NCI-H2029 (cell line): ENCODE measurements at places on chromosomes 2 and 18.

DNA sequence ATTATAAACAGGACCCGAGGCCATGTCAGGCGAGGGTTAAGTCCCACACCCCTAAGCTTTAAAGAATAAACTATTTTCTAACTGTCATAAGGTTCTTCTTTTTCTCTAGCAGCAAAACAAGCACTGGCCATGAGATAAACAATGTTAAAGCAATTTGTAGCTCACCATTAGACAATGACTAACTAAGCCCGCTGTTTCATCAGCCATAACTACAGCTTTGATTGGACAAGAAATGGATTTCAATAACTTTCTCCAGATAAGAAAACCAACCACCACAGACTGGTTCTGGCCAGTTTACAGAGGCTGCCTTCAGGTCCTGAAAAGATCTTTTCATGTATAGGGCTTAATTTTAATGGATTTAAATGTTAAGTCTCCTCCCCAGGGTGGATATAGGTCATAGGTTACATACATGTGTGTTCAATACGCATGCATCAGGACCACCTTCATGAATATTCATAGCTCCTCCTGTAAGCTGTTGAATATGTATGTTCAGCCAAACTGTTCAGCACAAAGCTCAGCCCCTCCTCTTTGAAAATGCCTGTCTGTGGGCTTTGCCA lies 108.7 kb upstream of the RAB6C start:
- DNase-seq = no peak

DNA sequence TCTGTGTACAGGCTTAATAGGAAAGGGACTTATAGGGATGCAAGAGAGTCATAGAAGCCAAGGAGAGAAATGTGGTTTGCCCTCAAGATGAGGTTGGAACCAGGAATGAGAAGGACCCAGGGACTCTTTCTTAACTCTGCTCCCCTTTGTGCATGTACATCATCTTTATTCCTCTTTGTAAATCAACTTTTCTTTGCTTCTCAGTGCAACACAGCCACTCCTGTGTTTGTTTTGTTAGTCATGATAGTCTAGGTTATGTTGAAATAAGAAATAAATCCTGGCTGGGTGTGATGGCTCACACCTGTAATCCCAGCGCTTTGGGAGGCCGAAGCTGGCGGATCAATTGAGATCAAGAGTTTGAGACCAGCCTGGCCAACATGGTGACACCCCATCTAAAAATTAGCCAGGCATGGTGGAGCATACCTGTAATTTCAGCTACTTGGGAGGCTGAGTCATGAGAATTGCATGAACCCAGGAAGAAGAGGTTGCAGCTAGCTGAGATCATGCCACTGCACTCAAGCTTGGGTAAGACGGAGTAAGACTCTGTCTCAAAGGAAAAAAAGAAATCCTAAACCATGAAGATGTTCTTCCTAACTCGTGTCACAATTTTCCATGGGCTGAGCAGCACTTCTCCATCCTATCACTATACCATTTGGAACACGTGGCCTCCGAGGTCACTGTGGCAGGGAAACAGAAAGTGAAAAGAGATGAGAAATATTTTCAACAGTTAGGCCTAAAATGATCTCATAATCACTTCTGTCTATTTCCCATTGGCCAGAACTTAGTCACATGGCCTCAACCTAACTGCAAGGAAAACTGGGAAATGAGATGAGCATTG lies 73.0 kb upstream of the TMEM17 start:
- no peak for DNase-seq

GRCh38 chr2:59301466-59302402 lies 1060.6 kb upstream of the FANCL start:
- peak; percentile 18 for DNase-seq

DNA sequence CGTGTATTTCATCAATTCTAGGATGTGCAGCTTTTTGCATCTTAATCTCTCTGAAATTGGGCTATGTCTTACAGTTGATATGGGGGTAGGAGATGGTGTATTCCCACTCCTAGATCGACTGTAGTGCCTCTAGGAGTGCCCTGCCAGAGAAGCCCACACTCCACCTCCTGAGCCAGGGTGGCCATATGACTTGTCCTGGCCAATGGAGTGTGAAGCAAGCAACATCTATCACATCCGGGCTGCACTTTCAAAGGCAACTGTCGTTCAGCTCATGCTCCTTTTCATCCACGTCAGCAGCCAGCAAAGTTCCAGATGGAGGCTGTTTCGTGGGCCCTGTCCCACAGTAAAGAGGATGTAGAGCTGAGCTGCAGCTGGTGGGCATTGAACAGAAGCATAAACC lies 149.4 kb upstream of the SLC1A4 start:
- no peak for DNase-seq

GRCh38 chr18:61954096-61954746 lies 61.4 kb upstream of the RNF152 start:
- no peak for DNase-seq

DNA sequence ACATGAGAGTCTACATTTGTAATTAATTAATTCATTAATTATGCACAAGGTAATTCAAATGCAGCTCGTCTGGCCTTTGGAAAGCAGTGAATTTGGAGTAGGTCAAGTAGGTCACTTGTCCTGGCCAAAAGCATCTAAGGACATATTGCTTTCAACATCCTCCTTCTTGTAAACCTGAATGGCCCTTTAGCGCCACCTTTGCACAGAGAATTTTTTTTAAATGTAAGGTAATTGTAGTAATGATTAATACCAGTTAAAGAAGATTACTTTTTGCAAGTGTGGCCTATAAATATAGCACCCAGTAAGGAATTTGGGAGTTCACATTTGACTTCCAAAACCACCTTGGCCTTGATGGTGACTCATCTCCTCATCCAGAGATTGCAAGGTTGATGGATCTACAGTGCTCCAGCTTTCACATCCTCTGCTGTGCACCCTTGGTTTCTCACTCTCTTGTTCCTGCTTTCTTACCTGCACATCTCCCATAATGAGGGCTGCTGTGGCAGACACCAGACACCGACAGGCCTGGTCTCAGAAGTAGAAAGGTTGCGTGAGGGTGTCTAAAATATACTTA lies 481.7 kb downstream of the TGIF1 start:
- no peak for DNase-seq

DNA sequence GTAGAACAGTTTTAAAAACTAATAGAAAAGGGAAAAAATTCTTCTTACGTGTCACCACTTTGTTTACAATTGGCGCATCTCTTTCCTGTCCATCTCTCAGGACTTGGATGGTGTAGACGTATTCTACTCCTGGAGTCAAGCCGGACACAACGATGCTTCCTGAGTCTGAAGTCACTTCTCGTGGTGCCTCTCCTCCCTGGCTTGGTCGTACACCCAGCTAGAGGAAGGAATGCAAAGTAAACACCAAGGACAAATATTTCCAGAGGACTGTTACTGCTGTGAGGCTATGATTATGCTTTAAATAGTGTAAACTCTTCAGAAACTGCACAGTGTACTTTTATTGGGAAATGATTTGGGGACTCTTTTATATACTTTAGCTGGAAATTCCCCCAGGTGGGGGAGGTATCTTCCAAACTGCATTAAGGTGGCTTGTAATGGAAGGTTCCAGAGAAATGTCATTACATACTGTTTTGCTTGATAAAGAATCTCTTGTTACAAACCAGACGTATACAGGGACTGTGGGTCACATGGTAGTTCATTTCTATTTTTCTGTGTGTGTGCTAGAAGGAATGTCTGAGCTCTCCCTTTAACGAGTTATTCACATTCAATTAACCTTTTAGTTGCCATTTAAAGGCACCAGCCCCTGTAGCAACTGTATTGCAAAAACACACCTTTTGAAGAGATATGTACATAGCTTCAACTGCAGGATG lies 38.1 kb downstream of the FN1 start:
- DNase-seq = no peak

DNA sequence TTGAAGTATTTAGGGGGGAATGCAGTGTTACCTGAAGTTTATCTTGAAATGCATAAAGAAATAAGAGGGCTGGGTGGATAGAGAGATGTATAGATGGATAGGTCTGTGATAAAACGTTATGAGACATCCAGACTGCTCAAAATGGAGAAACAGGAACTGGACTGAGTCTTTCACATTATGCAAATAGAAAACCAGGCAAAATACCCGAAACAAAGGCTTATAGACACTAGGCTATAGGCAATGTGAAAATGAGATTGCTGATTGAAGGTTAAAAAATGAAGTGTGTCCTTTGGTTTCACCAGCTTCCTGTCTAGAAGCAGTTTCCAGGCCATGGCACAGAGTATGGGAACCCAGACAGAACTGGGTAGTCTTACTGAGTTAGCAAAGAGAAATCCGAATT lies 24.9 kb upstream of the SLC3A1 start:
- no peak for DNase-seq

DNA sequence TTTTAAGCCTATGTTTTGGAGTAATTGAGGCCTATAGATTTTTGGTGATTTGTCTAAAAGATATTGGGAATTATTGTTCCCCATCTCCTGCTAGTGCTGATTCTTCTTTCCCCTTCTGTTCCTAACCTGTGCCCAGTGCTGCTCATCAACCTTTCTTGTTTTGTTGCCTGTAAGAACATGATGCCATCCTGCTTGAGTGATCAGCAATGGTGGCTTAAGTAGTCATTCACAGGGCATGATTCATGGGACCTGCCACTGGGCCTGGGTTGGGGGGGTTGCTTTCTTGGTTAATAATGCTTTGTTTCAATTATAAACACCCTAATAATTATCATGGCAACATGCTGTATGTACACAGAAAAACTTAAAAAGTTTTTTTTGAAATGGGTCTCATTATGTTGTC lies 562.9 kb upstream of the SETBP1 start:
- no peak for DNase-seq

GRCh38 chr2:2796207-2796606 lies 465.1 kb upstream of the MYT1L start:
- no peak for DNase-seq

DNA sequence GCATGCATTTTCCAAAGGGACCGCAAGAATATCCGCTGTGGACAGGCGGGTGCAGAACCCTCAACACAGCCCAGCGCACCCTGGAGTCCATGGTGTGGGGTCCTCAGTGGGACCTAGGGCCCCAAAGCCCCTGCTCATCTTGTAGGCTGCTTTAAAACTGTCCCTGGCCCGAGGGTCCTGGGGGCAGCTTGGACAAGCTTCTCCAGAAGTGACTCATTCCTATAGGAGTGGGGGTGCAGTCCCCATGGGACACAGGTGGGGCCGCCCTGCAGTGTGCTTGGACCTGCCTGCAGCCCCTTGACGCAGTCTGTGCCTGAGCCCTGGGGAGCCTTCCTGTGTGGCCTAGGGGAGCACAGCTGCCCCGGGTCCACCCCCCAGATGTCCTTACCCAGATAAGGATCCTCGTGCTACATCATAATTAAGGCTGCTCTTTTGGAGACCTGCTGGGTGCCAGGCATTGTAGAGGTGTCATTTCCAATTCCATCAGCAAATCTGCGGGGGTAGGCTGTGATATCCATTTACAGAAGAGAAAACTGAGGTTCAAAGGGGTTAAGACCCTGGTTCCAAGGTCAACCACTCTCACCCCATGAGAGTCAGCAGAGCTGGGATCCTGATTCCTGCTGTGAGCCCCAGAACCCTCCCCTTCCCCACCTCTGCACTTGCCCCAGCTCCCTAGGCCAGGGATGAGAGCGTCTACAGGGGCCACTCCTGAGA lies 1.7 kb upstream of the HS6ST1 start:
- DNase-seq = no peak

DNA sequence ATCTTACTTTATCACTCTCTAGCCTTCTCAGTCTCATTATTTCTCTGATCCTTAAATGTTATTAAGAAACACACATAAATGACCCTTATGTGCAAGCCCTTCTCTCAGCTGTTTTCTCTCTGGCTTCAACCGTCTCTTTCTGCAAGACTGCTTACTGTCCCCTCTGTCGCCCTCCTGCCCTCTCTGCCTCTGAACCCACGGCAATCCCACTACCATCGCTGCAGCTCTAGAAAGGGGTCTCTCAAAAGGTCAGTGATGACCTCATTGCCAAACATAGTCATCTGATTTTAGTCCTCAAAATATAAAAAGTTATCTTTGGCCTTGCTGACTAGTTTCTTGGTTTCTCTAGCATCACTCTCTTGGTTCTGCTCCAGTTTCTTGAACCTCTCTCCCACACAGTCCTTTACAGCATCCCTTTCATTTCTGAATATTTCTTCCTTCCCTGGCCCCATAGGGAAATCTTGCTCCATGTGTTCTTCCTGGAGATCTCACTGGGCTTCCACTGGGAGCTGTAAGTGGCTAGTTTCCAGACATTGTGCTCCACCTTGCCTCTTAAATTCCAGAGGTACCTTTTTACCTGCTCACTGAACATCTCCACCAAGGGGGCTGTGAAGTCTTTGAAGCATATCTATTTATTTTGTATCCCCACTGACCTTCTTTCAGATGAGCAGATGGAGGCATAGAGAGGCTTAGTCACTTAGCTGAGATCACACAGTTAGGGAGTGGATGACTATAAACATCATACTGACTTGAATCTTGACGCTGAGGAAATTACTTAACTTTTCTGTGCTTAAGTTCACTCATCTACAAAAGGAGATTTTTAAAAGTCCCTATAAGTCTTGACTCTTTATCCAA lies 96.2 kb downstream of the PDE1A start:
- DNase-seq = no peak

- no peak for DNase-seq
These were observed 59.7 kb upstream of the KCNJ3 start for GRCh38 chr2:154638783-154639182.

DNA sequence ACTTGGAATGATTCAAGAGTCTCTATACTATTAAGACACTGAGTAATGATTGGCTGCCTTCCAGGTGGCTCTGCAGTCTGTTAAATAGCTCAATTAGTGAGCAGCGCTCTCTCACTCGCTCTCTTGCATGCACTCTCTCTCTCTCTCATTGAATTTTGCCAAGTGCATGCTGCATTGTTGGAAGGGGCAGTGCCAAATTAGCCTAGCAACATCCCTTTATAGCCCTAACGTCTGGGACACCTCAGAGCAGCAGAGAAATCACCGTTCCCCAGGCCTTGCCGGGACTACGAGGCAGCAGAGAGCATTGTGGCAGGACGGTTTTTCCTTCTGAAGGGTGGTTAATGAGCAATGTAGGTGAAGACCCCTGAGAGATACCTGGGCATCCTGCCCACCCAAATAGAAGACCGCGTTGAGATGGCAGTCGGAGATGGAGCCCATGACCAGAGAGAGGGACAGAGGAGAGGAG lies 447.6 kb upstream of the POU3F3 start:
- peak; percentile 3 for DNase-seq

DNA sequence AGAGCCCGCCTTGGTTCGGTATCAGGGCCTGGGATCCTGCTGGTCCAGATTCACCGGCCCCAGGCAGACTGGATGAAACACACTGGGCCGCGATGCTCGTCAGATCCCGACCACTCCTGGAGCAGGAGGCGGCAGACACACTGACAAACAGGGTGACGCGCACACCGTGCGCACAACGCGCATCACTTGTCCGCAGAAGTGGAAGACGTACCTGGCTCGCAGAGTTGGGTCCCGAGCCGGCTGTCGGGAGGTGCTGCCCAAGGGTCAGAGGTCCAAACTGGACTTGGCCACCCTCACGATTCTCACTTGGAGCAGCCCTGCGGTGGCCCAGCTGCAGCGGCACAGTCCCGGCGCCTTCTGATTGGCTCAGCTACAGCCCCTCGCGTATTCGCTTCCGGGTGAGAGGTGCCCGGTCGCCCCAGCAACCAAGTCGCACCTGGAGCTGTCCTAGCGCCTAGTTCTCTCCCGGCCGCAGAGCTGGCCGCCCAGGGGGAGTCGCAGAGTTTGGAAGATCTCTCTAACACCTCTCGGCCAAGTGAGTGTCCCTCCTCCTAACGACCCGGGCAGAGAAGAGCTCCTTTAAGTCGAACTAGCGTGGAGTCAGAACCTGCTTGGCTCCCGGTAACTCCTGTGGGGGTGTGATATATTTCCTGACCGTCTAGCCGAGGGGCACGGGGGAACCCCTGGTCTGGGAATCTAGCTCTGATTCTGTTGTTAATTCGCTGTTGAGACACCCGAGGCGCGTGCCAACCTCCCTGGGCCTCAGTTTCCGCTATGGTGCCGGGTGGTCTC lies at the start of the genes DHX57 and MORN2:
Gene DHX57, minus strand, starts transcription at position 359 of the 792 bp plus-strand sequence. CDS start 7,529 bp downstream, outside the sequence.
Gene MORN2, plus strand, starts transcription at position 401 of the 792 bp plus-strand sequence.
- DNase-seq = peak; percentile 76

- DNase-seq = no peak
These were observed 216.3 kb downstream of the ANAPC1 start for GRCh38 chr2:111667542-111668273.
